ENCODE measurements at places on chromosomes 2 and 18.

- DNase-seq = no peak
These were observed 289.8 kb upstream of the SPRED2 start for GRCh38 chr2:65722028-65722778.

DNA sequence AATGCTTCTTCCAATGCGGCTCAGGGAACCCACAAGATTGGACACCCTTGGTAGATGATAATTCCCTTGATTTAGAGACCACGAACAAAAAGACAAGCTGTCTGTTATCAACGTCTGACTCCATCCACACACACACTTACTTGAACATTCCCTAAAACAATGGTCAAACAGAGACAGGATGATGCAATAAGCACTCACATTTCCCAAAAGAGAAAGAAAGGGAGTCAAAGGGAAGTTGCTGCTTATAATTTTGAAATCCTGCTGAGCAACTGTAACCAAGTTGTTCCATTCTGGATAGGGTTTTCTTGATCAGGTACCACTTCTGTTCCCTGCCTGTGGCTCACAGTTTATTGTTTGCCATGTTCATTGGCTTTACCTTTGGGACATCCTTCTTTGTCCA lies 571.3 kb upstream of the CNTNAP5 start:
- DNase-seq = no peak

GRCh38 chr2:26933431-26934334 lies 36.8 kb upstream of the MAPRE3 start:
- no peak for DNase-seq

DNA sequence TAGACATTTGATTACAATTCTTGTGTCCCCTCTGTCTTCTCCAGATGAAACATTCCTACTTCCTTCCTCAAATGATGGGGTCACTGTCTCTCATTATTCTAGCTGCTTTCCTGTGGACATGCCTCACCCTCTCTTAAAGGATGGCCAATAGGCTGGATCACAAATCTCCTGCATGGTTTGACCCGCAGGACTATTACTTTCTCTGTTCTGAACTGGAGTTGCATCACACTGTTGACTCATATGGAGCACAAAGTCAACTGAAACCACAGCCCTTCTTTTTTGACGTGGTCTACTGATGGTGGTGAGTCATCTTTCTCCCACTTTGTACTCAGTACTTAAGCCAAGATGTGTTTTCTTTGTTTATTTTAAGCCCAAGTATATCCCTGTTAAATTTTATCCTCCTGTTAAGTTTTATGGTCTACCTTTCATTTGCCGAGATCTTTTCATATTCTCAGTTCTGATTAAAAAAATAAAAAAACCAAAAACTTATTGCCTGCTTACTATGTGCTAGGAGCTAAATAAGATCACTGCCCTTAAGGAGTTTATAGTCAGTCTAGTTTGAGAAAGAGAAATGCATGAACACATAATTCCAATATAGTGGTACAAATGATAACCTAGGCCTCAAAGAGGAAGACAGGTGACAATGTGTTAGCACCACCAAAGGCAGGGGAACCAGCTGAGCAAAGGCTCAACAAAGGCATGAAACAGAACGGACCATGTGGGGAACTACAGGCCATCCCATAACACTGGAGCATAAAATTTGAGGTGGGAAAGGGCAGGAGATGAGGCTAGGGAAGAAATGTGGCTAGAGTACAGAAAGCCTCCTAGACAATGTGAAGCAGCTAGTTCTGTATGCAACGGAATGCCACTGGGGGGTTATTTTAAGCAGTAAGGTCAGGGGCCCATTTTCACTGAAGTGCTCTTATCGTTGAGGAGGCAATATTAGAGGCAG lies 67.6 kb upstream of the ZFP36L2 start:
- peak; percentile 28 for DNase-seq

DNA sequence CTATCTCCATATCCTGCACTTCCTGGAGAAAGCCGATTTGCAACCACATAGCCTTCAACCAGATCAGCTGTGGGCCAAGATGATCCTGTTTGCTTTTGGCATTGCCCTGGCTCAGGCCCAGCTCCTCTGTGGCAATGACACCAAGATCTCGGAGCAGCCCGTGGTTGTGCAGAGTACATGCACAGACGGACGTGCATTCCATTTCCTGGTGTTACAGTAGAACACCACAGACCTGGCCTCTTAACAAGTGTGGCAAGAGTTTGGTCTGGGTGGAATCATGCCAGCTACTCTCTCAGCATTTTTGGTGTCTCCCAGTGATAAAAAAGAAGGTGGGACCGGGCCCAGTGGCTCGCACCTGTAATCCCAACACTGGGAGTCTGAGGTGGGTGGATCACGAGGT lies 20.0 kb downstream of the MALT1 start:
- no peak for DNase-seq

Data from activated T-cell treated with anti-CD3 and anti-CD28 coated beads for 4 hours (primary cell).